ENCODE measurements at places on chromosomes 5 and 9.

- no peak for DNase-seq
Observed at GRCh38 chr9:121034529-121034928, 15.5 kb downstream of the C5 start.

DNA sequence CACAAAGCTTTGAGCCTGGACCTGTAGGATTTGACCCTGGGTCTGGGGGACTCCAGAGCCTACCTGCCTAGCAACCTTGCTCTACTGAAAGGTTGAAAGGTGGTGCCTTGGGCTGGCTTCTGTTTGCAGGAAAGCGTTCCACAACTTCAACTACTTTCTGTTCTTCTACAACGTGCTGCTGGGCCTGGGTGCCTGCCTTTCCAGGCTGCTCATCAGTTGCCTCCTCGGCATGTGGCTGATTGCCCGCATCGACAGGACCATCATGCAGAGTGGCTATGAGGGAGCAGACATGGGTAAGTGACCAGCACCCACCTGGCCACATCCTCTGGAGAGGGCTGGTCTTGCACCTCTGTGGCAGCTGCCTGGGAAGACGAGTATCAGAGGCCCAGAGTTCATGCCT is 13.6 kb upstream of the CCDC180 start:
- no peak for DNase-seq

DNA sequence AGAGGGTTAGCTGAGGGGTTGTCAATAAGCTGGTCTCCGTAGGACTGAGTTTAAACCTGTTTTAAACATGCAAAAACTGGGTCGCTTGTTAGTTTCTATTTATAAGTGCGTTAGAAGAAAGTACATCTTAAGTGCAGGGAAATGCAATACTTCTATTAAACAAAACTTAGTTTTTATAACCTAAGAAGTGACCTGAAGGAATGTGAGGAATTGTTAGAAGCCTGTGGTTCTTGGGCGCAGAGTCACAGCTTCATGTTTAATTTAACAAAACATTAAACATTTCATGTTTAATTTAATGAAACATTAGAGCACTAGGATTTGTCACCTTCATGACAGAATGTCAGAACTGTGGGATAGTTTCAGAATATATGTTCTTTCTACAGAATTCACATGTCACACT is 469.2 kb upstream of the WWC1 start:
- no peak for DNase-seq

GRCh38 chr9:69018737-69019136 is 4.8 kb upstream of the PRKACG start:
- no peak for DNase-seq

DNA sequence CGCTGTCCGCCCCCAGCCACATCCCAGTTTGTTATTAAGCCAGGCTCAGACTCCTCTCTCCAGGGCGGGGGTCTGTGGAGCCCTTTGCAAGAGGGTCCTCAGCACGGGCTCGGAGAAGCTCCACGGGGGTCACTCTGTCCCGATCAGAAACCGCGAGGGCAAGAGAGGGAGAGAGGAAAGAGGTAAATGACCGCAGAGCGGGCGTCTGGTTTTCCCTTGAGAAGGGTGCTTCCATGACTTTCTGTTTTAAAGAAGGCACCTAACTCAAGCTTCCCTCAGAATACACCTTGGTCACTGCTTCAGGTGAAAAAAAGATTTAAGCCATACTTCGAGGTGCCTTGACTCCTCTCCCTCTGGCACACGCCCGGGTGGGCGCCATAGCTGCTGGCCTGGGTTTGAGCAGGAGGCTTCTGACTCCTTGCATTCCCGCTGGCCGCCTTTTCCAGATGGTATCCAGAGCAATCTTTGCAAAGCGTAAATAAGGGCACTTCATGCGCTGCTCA is 5.8 kb upstream of the TERT start:
- DNase-seq, result no peak

GRCh38 chr9:37386988-37387387 is 35.5 kb upstream of the GRHPR start:
- no peak for DNase-seq

DNA sequence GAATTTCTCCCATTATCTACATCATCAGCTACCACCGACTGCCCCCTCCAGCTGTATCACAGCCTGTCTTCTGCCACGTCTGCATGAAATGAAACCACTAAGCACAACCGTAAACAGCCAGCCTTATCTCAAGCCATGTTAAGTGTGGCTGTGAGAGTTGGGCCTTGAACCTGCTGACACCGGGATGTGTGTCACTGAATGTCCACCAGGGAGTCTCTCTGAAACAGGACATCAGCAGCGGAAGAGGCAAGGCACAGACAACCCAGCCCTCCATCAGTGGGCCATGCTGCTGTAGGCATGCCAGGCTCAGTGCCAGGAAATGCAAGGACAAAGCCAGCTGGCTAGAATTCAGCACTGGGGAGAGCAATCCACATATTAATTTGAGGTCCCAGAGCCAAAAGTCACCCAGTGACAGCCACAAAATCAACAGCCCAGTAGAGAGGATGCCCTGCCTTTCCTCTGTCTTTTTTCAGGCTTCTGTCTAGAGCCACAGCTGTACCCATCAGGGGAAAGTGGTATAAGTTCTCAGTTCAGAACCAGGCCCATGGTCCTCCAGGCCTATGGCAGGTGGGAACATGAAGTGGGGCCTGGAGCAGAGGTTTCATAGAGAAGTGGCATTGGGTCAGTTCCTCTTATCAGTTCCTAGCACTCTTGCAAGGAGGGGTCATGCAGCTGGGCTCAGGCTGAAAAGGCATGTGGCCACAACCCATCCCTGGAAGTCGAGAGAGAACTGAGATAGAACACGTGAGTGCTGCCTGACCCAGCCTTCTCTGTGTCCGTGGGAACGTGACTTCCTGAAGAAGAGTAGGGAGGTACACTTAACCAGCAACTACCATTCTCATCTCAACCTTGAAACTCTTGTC is 199.4 kb downstream of the ESM1 start:
- DNase-seq, result peak; percentile 36

GRCh38 chr9:22141908-22142307 is 132.8 kb upstream of the CDKN2B start:
- DNase-seq, result no peak

DNA sequence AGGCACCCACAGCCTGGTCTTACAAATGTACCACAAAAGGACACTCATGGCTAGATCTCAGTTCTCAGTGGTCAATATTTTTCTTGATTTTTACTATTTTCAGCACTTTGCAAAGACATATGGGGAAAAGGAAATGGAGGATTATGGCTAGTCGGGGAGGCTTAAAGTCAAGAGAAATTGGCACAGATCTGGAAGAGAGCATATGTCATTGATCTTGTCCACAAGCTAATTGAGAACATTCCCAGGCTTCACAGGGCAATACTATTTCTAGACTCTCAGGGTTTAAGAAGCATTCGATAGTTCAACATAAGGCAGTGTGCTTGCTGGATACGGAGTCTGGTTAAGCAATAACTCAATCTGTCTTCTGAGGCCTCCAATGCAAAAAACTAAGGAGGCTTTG is 285.8 kb downstream of the ZNF608 start:
- DNase-seq, result no peak

- no peak for DNase-seq
Observed at GRCh38 chr5:107241841-107242240, 428.9 kb downstream of the EFNA5 start.

DNA sequence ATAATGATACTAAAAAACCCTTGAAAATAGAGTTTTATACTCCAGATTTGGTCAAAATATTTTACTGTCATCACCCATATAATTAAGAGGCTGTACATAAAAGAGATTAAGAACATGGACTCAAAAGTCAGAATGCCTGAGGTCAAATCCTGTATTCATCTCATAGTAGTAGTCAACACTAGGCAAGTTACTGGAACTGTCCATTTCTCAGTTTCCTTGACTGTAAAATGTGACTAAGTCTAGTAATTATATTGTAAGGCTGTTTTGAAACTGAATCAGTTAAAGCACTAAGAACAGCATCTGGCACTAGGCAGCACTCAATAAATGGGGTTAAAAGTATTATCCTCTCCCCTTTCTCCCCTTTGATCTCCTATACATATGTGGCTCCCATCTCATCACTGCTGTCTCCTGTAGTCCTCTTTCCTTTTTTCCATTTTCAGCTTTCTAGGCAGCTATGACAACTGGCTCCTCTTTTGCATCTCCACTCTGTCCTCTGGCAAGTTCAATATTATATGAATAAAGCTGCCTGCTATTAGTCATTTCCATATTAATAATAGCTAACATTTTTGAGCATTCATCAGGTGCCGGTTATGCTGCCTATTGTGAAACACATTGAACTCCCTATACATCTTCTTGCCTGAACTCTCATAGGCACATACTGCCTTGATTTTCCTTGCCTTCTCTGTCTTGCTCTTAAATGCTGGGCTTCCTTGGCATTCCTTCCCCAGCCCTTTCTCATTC is 185.8 kb upstream of the NREP start:
- DNase-seq, result no peak

DNA sequence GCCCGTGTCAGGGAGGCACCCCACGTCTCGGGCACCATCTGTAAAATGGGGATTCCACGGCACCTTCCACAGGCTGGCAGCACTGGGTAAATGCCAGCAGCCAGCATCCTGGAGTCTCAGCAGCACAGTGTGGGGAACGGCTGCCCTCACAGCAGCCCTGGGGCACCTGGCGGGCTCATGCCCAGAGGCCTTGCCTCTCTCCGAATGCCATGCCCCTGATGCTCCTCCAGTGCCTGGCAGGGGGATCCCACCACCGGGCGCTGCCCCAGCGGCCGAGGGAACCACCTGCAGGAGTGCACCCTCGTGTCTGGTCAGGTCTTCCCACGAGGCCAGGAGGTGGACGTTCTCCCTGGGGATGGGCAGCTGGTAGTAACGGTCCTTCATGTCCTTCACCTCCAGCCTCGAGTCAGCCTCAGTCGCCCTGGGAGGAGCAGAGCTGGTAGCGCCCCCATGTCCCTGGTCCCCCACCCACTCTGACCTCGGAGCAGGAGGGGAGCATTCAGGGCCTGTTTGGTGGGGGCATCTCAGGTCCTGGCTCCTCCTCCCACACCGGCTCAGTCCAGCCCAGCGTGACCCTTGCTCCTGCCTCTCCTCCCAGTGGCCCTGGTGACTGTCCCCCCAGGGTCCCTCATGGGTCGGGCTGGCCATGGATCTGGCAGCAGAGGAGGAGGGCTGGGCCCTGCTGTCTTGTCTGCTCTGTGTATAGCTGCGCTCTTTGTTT is 49.9 kb upstream of the NRARP start:
- no peak for DNase-seq

GRCh38 chr5:123845356-123846100 is 333.6 kb downstream of the CSNK1G3 start:
- DNase-seq, result no peak

GRCh38 chr9:129381481-129381957 is 203.5 kb upstream of the IER5L start:
- DNase-seq, result no peak

All from memory B cell (primary cell).